Right renal pelvis (tissue), 4 donors: ENCODE measurements at places on chromosomes 7 and 10. TPM values are rescaled to one million over a fixed set of nuclear protein-coding genes. Genes with fewer than 3 reads are reported as not detected.

GRCh38 chr10:46527241-46527811, 29.1 kb downstream of the GPRIN2 start:
- no peak for DNase-seq

DNA sequence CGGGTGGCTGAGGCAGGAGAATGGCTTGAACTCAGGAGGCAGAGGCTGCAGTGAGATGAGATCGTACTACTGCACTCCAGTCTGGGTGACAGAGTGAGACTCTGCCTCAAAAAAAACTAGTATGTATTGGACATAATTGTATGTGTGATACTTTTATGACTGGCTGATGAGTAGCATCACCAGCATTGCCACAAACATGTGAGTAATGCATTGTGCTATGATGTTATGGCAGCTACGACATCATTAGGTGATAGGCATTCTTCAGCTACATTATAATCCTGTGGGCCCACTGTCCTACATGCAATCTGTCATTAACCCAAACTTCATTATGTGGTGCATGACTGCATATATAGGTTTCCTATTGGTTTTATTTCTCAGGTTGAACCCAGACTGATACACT, 352.4 kb downstream of the GALNT17 start:
- DNase-seq = no peak

DNA sequence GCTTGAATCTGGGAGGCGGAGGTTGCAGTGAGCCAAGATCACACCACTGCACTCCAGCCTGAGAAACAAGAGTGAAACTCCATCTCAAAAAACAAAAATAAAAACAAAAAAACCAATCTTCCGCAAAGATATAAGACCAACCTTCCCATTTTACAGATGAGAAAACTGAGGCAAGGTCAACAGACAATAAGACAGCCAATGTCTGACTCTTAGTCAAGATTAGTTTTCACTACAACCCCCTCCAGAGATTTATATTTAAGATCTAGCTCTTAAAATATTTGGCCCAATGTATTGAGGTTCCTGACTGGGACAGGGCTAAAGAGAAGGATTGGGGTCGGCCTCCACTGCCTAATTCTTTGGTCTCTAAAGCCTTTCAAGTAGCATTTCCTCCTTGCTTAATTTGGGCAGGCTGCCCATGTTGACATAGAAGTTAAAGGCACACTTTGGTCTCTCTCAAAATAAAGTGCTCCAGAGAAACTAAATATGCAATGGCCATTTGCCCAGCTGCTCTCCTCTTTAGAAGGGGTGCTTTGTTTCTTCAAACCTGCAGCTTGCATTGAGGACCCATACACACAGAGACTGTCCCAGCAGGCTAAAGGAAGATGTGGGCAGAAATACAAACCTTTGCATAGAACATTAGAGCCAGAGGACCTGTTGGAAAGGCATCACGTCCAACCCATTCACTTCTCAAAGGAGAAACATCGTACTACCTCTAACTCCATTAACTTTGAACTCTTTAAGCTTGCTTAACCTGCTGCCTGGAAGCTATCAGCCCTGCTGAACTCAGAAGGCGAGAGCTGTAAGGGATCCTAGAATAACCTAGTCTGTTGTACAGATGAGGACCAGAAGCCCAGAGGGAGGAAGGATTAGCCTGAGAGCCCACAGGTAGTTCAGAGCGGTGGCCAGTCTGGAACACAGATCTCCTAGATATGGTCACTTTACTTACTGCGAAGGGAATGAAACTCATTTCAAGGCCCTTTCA, 3.9 kb downstream of the TECTB start:
- DNase-seq = no peak

DNA sequence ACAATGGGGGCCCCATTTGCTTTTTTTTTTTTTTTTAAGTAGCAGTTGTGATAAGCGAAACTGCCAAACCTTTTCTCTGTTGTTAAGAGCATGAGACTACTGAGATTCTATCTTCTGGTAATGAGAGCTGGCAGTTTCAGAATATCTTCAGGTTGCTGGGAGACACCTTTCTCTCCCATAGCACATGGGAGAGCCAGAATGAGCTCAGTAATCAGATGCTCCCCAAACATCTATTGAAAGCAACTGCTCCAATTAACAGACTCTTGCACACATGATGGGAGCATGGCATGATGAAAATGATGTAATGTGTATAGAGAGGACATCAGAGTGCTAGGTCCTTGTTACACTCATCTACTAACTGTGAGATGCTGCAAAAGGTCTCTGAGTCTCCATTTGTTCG, 18.8 kb downstream of the MYO3A start:
- no peak for DNase-seq

DNA sequence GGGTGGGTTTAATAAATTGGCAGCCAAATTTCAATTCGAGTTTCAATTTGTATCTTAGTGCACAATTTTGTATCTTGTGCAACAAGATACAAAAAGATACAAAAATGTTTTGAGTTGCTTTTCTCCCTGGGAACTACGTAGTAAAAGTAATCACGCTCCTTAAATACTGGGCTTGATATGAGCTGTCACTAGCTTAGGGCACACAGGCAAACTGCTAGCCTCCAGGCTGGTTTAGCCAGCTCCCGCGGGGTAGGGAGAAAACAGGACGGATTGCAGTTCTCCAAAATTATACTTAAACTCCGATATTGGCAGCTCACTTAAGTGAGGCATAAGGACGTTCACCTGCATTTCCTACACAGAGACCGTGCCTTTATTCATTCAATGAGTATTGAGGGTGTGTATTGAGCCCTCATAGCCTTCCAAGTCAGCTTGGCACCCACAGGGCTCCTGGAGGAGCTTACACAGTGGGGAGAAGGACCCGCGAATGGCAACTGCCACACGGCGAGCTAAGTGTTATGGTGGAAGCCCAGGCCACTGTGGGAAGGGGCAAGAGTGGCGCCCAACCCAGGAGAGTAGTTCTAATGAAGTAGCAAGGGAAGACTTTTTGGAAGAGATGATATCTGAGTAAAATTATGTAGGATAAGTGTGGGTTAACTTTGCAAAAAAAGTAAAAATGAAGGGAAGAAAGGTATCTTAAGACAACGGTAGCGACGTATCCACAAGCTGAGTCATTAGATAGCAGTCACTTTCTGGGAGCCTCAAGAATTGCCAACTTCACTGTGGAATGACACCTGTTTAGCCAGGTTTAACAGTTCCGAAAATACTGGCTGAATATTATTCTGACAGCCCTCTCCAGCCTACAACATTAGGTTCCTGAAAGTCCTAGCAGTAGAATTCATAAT, 1.6 kb upstream of the EPC1 start:
- DNase-seq = no peak

DNA sequence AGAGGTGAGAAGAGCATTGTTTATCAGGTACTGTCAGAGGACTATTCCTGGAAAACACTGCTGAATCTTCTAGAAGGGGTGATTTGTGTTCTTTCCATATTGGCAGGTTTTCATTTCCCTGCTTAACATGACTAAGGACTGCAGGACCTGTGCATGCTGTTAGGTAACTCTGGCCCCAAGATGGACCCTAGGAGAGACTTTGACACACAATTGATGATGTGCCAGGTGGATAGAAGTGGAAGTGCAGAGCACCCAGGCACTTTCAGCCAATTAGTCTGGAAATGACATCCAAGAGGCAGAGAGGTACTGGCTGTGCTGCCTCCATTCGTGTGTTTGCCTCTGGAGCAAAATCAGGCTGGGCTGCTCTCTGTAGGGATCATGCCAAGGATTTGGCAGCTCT, 496.3 kb upstream of the GALNT17 start:
- no peak for DNase-seq

OR6B1 gene
- not detected for polyA plus RNA-seq
